CD4-positive, alpha-beta memory T cell (primary cell): ENCODE measurements at places on chromosomes 6 and 20. TPM values are rescaled to one million over a fixed set of nuclear protein-coding genes. Genes with fewer than 3 reads are reported as not detected.

DNA sequence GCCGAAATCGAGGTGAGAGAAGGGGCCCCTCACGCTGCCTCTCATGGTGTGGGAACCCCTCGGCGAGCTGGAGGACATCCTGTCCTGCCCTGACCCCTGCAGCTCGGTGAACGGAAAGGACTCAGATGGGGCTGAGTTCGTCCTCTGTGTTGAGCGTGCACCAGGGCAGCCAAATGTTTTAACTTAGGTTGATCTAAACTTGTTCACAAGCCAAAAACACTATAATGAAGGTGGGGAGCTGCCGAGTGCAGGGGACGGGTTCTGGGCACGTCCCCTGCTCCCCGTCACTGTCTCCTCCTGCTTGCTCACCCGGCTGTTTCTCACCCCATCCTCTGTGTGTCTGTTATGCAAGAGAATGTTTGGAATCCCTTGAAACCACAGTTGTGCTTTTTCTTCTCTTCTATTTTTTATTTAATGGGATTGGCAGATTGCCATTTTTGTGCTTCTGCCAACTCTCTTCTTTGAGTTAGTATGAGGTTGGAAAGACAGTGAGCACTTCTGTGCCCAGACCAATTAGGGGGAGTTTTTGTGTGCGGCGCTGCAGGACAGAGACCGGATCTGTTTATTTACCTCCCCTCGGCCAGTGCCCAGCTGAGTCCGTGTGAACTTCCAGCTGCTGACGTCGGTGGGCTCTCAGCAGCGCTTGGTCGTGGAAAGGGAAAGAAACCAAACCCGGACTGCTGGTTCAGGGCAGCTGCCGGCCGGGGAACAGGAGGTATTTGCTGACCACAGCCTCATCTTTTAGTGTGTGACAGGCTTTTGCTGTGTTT, 158.1 kb downstream of the DTNBP1 start:
- H3K27me3 ChIP-seq: no peaks in the 10 kb centered on the region
- no peaks in the 10 kb centered on the region for H3K4me1 ChIP-seq
- H3K36me3 ChIP-seq: peaks cover 79% of the 10 kb centered on the region

DNA sequence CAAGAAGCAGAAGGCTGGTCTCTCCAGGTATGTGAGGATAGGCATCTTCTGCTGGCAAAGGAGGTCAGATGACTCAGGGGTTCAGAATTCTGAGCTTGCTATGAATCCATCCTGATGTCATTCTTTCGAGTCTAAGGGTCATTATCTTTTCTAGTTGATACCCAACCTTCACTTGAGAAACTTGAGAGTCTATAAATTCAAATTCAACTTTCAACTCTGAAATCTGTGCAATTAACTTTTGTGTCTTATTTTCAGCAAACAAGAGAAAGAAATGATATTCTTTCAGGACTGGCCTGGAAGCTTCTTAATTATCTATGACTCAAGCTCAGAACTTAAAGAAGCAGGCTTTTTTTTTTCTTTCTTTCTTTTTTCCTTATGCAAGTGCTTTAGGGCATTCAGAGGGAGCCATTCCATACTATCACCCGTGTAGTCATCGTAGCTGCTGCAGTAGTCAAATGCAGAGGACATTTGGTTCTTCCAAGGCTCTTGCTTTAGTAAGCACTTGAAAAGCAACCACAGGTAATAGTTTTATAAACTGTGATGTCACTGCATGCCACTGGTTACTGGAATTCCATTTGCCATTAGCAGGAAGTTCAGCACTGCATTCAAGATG, 93.0 kb downstream of the ADTRP start:
- H3K27ac ChIP-seq: no peak overlapping the region
- no peaks in the 10 kb centered on the region for H3K27me3 ChIP-seq
- H3K4me1 ChIP-seq: no peaks in the 10 kb centered on the region
- H3K4me3 ChIP-seq: no peak overlapping the region
- no peaks in the 10 kb centered on the region for H3K36me3 ChIP-seq

DNA sequence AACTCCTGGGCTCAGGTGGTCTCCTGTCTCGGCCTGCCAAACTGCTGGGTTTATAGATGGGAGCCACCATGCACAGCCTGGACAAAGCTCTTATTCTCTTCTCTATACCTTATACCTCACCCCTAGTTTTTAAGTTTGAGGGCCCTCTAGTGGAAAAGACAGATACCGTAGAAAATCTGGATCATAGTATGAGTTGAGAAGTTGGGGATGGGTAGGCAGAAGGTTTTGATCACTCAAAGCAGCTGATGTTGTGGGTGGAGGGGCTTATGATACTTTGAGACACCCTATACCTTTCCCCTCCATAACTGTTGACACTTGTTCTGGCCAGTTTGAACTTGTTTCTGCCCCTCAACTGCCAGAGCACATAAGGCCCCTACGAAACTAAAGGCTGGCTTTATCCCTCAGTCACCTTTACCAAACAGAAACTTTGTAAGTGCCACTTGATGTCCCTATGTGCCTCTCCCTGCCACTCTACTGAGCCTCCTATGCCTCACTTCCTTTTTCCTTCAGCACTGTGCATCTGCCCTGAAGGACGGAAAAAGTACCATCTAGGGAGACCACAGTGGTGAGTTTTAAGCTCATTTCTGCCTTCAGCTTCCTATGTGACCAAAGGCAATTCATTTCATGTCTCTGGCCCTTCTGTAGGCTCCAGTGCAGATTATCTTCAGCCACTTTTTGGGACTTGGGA, 28.6 kb downstream of the RALY start:
- H3K4me3 ChIP-seq: no peak overlapping the region
- no peaks in the 10 kb centered on the region for H3K36me3 ChIP-seq
- peak; percentile 17 for DNase-seq
- no peaks in the 10 kb centered on the region for H3K27me3 ChIP-seq

- H3K4me3 ChIP-seq: no peak overlapping the region
- DNase-seq: no peak
- no peaks in the 10 kb centered on the region for H3K27me3 ChIP-seq
- no peaks in the 10 kb centered on the region for H3K4me1 ChIP-seq
Measured at GRCh38 chr6:105320765-105321164, 82.1 kb downstream of the PREP start.

DNA sequence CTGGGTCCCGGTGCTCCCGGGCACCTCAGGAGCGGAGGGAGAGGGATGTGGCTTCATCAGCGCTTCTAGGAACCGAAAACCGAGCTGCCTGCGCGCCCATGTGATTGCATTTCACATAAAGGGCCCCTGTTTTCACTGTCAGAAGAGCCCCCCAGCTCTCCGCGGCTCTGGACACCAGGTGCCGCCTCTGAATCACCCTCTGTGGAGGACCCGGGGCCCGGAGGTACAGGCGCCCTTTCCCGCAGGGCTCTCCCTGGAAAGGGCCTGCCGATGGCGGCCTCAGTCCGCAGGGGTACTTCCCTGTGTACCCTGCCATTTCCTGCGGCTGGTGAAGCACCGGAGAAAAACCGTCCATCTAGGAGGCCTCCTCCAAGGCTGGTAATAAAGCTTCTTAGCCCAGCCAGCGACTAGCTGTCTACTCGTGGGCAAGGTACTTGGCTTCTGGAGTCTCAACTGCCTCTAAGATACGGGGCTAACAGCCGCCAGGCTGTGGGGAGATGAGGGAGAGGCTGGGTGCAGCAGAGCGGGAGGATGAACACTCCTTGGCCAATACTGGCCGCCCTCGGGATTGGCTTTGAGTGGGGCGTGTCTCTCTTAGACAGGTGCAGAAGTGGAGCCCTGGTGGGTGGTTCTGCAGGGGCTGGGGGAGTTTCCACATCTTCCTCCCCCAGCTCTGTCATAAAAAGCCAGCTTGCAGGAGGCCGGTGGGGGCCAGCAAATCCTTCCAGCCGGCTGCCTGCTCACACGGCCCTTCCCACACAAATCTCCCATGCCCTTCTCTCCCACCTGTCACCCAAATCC, 1.6 kb downstream of the PPP1R16B start:
- H3K4me1 ChIP-seq: peaks cover 75% of the 10 kb centered on the region
- H3K4me3 ChIP-seq: peak overlapping the region; percentile 76
- H3K27ac ChIP-seq: peak overlapping the region; percentile 96
- peaks cover 5% of the 10 kb centered on the region for H3K36me3 ChIP-seq
- peak; percentile 80 for DNase-seq
- no peaks in the 10 kb centered on the region for H3K27me3 ChIP-seq

- no peak overlapping the region for H3K27ac ChIP-seq
- no peak for DNase-seq
- no peak overlapping the region for H3K4me3 ChIP-seq
- H3K27me3 ChIP-seq: no peaks in the 10 kb centered on the region
Measured at GRCh38 chr20:39661833-39662232, 699.7 kb downstream of the DHX35 start.

DNA sequence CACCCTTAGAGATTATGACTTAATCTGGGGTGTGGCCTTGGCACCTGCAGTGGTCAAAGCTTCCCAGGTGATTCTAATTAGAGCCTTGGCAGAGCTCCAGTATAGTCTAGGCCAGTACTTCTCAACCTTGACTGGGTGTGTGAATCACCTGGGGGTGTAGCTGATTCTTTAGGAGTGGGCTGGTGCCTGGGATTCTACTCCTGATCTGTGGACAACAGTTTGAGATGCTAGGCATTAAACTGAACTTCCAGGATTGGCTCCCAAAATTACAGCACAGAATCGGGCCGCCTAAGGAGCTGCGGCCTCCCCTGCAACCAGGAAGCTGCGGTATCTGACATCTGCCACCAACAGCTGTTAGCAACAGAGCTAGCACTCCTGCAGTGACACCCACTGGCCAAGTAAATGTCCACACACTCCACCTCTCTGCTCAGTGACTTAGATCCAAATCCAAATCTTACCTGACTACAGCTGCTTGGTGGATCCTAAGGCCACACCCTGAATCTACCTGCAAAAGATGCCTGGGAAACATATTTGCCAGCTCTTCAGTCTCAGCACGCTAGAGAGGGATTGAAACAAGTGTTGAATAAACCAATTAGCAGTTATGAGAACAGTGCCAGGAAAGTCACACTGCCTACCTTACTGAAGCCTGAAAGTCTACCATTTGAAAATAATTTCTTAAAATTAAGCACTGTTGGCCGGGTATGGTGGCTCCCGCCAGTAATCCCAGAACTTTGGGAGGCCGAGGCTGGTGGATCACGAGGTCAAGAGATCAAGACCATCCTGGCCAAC, 126.7 kb downstream of the UNC5CL start:
- no peaks in the 10 kb centered on the region for H3K4me1 ChIP-seq
- no peak for DNase-seq
- H3K36me3 ChIP-seq: no peaks in the 10 kb centered on the region
- no peak overlapping the region for H3K27ac ChIP-seq

DNA sequence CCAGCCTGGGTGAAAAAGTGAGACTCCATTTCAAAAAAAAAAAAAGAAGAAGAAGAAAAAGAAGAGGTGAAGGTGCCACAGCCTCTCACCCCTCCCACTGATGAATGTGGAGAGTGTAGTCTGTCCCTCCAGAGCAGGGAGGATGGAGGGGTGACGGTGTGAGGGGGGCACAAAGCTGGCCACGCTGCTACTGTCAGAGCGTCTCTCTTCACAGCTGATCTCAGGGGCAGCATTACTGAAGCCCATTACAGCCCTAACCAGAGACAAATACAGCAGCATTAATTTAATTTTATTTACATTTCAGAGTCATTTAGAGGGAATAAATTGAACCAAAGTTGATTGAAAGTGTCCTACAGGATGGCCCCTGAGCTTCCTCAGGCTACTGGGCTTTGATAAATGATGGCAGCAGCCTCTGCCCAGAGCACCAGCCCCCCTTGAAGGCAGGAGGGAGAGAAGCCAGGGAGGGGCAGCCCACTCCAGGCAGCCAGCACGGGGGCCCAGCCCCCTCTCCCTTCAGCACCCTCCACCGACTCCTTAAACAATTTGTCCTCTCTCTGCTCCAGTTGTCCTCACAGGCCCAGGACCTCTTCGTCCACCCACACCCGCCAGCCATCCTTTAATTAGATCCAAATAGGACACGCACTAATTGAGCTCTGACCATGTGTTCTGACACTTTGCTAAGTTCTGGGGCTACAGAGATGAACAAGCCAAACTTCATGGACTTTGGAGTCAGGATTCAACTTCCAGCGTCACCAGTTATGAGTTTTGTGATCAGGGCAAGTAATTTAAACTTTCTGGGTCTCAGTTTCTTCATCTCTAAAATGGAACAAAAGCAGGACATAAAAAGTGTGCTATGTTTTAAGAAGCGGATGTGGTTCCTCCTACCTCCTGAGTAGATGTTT, 18.6 kb upstream of the ZFAND3 start:
- DNase-seq: no peak
- no peak overlapping the region for H3K4me3 ChIP-seq
- H3K27me3 ChIP-seq: no peaks in the 10 kb centered on the region
- H3K4me1 ChIP-seq: no peaks in the 10 kb centered on the region

- H3K4me3 ChIP-seq: peak overlapping the region; percentile 66
- peak overlapping the region; percentile 77 for H3K27ac ChIP-seq
- no peaks in the 10 kb centered on the region for H3K36me3 ChIP-seq
- peaks cover 45% of the 10 kb centered on the region for H3K4me1 ChIP-seq
- DNase-seq: peak; percentile 47
- H3K27me3 ChIP-seq: no peaks in the 10 kb centered on the region
Measured at GRCh38 chr6:163415620-163416556, 1.4 kb downstream of the QKI start.

FAM83C gene
- not detected for total RNA-seq

RNF182 gene
- total RNA-seq: not detected

GABRR1 gene
- total RNA-seq: not detected

CEP43 gene
- total RNA-seq: 19.5 TPM

HLA-DOB gene
- total RNA-seq: 0.61 TPM

AIF1 gene
- 5.2 TPM for total RNA-seq

TBX18 gene
- total RNA-seq: not detected

GRIK2 gene
- total RNA-seq: not detected

CCR6 gene
- 23.7 TPM for total RNA-seq

MRPL18 gene
- total RNA-seq: 43.9 TPM

RBM38 gene
- 76.0 TPM for total RNA-seq

RAD21L1 gene
- total RNA-seq: 0.78 TPM

KIF13A gene
- 1.7 TPM for total RNA-seq

SALL4 gene
- 0.08 TPM for total RNA-seq
